ENCODE measurements at places on chromosomes 4 and X.

DNA sequence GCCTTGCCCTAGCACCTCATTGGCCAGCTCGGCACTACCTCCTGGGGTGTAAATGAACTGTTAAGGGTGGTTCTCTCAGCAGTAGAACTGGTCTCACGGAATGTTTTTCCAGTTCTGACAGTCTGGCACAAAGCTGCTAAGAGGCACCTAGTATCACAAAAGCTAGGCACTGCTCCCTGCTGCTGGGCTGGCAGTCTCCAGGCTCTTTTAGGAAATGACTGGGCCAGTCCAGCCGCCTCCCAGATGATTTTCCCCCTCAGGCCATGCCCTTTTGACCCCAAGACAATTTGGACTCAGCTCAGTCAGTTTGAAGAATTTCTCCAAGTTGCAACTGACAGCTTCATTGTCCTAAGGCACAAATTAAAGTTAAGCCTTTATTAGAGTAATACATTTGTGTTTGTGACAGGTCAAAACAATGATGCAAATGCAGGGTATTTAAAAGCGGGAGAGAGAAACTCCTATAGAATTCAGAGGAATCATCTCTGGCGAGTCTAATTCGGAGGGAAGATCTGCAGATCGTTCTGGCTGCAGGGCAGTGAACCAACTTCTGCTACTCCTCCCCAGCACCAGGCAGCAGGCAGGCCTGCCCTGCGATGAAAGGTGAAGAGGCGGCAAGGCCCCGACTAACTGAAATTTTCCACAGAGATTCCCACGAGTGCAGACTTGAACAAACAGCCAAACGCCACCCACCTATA is 7.9 kb downstream of the FRMD7 start:
- DNase-seq = no peak

DNA sequence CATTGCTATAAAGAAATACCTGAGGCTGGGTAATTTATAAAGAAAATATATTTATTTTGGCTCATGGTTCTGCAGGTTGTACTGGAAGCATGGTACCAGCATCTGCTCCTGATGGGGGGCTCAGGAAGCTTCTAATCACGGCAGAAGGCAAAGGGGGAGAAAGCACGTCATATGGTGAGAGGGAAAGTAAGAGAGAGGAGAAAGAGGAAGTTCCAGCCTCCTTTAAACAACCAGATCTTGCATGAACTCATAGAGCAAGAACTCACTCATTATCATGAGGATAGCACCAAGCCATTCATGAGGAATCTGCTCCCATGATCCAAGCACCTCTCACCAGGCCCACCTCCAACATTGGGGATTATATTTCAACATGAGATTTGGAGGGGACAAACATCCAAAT is 125.0 kb upstream of the GRPR start:
- no peak for DNase-seq

GRCh38 chrX:108001218-108001814 is 19.1 kb upstream of the TEX13B start:
- peak; percentile 24 for DNase-seq

DNA sequence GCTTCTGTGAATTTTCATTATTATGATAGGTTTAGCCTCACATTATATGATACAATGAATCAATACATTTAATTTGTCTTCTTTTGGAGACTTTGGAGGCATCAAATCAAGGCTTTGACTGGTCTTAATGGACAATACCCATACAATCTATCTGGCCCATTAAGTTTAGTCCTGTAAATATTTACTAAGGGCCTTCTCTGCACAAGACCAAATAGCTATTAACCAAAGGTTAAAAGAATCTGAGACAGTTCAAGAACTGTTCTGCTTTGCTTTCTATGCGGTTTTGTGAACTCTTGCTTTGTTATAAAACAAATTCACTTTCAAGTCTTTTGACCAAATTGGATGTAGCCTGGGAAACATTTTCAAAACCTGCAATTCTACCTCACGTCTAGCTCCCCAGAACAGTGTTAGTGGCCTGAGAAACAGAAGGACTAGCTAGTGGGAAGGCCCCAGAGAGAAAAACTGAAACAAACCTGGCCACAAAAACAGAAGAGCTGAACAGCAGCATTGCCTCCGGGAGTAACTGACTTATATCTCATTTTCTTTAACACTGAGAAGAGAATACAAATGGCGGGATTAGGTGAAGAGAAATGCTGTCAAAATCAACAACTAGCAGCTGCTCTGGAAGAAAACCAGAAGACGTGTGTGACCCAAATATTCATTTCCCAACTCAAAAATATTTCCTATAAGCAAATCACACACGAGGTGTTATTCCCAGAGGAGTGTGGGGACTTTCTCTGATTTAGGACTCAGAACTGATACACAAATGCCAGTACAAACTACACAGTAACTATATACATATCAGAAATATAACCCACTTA is 548 bp downstream of the TLR1 start:
- DNase-seq = peak; percentile 26

- no peak for DNase-seq
Measured at GRCh38 chrX:146424422-146424821, 385.1 kb upstream of the CXorf51B start.

- DNase-seq = no peak
Measured at GRCh38 chrX:108159028-108159670, 67.6 kb downstream of the ATG4A start.

DNA sequence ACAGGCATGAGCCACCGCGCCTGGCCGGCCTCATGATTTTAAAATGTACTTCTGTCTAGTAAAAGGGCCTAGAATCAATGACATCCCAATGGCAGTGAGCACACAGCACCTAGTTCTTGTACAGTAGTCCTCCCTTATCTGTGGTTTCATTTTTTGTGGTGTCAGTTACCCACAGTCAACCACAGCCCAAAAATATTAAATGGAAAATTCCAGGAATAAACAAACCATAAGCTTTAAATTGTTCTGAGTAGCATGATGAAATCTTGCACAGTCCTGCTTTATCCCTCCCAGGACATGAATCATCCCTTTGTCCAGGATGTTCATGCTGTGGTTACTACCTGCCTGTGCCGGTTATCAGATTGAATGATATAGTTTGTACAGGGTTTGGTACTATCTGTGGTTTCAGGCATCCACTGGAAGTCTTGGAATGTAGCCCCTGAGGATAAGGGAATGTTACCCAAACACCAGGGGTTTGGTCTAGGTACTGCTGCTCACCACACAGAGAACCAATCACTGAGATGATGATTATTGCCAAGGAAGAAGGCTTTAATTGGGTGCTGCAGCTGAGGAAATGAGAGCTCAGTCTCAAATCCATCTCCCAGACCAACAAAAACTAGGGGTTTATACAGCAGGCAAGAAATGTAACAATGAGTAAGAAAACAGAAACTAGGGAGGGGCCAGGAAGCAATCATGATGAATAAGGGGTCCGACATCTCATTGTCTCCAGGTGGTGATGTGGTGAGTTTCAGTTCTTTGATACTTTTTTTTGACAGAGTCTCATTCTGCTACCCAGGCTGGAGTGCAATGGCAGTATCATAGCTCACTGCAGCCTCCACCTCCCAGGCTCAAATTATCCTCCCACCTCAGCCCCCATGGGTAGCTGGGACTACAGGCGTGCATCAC is 16.2 kb upstream of the FHL1 start:
- no peak for DNase-seq

DNA sequence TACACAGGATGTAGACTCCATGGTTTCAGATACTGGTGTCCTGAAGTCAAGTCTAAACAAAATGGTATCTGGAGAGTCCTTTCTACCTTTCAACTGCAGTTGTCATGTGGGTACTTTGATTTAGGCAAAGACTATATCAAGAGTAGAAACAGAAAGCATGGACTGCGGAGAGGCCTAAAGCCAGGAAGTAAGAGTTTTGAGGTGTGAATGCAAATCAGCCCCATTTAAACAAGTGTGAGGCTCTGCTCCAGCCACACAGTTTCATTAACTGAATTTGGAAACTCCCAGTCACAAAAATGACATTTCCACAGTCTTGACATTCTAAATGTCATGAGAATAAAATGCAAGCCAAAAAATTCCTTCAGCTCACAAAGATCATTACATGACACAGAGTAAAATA is 87.2 kb upstream of the MCF2 start:
- no peak for DNase-seq

DNA sequence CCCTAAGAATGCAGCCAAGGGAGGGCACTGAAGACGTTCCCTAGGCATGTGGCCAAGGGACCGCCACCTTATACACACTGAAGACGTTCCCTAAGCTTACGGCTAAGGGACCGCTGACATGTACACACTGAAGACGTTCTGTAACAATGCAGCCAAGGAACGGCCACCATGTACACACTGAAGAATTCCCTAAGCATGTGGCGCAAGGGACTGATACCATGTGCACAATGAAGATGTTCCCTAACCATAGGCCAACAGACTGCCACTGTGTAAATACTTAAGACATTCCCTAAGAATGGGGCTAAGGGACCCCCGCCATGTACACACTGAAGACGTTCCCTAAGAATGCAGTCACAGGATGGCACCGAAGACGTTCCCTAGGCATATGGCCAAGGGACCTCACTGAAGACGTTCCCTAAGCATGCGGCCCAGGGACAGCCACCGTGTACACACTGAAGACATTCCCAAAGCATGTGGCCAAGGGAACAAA is 36.1 kb downstream of the DHRSX start:
- no peak for DNase-seq

DNA sequence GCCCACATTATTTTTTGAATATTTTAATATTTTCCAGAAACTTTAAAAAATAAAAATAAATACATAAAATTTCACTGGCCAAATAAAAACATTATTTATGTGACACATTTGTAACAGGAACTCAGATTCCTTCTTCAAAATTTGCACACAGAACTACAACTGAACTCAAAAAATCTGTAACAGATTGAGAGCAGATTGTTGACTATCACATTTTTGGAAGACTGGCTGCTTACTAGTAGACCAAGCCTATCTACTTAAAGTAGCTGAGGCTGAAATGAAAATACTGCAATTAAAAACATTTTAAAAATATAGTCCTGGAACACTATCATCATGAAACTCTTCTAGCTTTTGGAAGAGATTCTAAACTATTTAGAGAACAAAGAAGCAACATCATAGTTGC is 203.9 kb downstream of the SH3BGRL start:
- no peak for DNase-seq

DNA sequence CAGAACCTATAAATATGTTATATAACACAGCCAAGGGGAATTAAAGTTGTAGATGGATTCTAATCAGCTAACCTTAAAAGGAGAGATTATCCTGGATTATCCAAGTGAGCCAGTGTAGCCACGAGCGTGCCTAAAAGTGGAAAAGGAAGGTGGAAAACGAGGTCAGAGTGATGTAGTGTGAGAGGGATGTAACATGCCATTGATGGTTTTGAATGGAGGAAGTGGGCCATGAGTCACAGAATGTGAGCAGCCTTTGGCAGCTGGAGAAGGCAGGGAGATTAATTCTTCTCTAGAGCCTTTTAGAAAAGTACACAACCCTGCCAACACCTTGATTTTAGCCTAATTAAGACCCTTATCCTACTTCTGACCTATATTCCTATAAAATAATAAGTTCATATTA is 149.1 kb downstream of the SLC39A8 start:
- no peak for DNase-seq

GRCh38 chr4:84366161-84366560 is 132.9 kb downstream of the NKX6-1 start:
- DNase-seq = no peak

DNA sequence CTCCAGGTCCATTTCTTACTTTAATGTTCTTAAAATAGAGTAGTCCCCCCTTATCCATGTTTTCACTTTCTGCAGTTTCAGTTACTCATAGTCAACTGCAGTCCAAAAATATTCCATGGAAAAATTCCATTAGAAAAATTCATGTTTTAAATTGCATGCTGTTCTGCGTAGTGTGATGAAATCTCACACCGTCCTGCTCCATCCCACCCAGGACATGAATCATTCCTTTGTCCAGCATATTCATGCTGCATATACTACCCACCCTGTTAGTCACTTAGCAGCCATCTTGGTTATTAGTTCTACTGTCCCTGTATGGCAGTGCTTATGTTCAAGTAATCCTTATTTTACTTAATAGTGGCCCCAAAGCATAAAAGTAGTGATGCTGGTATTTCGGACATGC is 5.4 kb upstream of the PDLIM5 start:
- no peak for DNase-seq

DNA sequence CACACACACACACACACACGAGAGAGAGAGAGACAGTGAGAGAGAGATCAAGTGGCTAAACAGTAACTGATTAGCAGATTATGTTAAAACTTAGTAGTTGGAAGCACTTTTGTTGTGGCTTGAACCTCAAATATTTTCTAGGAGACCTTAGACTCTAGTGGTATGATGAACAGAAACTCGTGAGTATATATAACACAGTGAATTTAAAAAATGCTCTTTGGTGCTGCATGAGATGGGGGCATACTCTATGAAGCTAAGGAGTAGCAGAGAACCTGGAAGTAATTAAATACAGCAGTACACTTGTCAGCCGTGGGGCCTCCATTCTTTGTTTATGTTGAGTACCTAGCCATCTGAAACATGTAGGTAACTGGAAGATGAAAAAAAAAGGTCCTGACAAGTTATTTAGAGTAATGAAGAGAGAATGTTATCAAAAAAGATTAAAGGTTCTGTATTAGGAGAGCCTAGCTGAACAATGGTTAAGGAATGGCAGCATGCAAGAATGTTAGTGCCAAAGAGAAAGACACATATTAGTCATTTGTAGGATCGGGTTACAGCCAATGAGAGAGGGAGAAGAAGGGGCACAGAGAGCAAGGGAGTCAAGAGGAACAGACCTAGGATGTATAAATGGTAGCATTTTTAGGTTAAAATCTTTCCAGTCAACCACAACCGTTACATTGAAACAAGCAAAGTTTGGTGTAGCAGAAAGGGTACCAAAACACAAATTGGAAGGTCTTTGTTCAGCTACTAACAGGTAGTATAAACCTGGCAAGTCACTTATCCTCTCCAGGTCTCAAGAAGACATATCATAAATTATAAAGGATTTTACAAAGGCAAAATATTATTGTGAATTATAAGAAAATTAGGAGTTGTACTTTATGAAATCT is 316.7 kb upstream of the DIPK2B start:
- DNase-seq = no peak

DNA sequence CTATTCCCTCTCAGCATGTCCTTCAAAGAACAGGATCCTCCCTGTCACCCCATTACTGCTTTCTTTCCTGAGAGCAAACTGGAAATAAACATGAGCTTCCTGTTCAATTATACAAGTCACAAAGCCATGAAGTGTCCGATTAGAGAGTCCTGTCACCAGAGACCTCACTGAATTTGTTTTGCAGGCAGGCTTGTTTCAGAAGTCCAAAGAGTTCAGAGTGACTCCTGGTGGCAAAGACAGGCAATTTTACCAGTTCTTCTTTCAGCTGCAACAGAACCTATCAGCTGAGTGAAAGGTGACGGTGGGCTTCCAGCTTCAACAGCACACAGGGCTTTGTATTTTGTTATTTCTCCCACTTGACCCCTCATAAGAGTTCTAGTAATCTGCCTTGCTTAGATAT is 6.4 kb downstream of the ELK1 start:
- DNase-seq = no peak

Measured in CD4-positive, alpha-beta T cell treated with Interleukin-4 for 1 hour (primary cell).